CD4-positive, alpha-beta T cell treated with Interleukin-6 at 100 ng/mL for 8 hours (primary cell): ENCODE measurements at places on chromosomes 7 and 10.

GRCh38 chr10:118870467-118871243 lies 115.9 kb upstream of the CACUL1 start:
- DNase-seq: no peak

DNA sequence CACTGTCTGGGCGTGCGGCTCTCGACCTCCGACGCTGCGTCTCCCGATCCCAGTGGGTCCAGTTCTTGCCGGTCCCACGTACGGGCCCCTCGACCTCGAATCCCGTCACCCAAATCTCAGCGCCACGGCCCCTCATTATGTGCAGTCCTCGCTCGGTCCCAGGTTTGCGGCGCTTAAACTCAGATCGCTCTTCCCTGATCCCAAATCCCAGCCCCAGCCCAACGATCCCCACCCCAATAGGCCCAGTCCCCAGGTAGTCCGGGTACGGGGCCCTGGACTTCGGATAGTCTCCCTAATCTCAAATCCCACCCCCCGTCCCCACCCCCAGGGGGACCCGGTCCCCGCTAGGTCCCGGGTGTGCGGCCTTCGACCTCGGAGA lies 666 bp downstream of the HNRNPF start:
- no peak for DNase-seq

DNA sequence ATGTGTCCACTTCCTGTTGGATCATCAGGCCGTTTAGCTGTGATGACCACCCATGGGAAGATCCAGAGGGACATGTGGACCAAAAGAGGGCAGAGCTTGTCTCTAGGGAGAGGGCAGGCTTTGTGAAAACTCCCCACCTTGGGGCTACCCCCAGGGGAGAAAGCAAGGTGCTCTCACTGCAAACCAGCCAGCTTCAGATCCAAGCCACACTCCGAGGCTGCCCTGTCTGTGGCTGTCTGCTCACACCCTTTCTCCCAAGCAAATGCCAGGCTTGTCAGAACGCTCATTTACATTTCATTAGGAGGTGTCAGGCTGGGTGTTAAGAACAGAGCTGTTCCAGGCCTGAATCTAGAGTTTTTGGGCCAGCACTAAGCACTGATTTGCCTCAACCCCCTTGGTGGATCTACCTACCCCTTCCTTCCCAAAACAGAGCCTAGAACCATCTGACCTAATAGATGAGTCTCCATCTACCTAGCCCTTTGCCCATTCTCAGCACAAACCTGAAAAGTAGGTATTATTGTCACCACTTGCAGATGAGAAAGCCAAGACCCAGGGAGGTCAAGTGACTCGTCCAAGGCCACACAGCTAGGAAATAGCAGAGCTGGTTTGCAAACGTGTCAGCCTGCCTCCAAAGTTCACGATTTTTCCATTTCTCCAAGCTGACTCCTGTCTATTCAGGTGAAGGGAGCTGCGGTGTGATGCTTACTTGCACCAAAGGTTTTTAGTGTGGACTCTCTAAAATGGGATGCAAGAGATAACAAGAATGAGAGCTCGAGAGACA lies 130.9 kb downstream of the EMX2 start:
- no peak for DNase-seq

- no peak for DNase-seq
Observed at GRCh38 chr7:29035044-29035740, 77.1 kb upstream of the TRIL start.

DNA sequence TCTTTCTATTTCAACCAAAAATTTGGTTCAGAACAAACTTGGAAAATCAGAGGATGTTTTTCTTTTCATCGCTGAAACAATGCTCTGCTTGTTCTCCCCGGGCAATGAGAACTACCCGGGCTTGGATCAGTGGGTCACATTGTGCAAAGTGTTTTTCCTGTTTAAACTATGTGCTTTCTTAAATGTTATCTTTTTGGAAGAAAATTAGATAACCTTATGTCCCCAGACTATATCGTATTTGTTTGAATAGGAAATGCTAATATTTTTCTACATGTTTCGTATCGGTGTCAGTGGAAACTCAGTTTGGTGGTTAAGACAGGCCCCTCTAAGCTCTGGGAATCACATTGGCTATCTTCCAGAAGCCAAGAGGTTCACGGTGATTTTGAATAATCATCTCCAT lies 319.5 kb upstream of the NFE2L3 start:
- no peak for DNase-seq

- DNase-seq: no peak
Observed at GRCh38 chr10:128068398-128069285, 57.6 kb downstream of the MKI67 start.

GRCh38 chr7:123936388-123936787 lies 11.3 kb downstream of the SPAM1 start:
- DNase-seq: no peak

DNA sequence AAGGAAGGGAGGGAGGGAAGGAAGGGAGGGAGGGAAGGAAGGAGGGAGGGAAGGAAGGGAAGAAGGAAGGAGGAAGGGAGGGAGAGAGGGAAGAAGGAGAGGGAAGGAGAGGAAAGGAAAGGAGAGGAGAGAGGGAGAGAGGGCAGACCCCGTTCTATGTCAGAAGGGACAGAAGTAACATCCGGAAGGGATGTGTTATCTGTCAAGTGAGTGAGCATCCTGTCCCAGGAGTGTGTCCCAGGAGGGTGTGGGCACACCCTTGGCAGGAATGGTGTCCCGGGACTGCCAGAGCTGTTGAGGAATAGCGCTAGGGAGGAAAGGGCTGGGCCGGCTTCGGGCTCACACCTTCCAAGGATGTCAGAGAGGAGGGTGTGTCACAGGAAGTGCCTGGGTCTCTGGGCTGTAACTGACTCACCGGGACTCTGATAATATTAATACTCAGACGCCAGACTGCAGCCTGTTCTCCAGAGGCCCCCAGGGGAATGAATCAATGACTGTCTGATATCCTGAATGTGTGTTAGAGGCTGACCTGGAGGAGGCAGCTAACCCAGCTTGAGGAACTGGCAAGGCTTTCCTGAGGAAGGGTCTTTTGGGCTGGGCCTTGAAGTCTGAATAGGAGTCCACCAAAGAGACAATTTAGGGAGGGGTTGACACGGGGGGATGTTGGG lies 125.6 kb upstream of the TNRC18 start:
- DNase-seq: no peak

DNA sequence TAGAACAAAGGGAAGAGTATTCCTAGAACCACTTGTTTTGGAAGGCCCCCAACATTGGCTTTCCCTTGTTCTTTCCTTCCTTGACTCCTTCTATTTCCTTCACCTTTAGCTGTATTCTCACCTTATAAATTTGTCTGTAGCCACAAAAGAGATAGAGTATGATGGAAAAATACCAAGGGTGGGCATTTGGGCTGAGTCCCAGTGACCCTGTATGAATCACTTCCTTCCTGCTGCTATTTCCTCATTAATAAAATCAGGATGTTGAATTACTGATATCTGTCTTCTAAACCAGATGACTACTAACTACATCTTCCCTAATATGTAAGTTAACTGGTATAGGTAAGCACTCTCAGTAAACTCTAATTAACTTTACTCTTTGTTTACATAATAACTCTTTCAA lies 55.1 kb downstream of the IFIT5 start:
- DNase-seq: no peak

GRCh38 chr10:11290156-11290890 lies 272.7 kb downstream of the CELF2 start:
- no peak for DNase-seq

DNA sequence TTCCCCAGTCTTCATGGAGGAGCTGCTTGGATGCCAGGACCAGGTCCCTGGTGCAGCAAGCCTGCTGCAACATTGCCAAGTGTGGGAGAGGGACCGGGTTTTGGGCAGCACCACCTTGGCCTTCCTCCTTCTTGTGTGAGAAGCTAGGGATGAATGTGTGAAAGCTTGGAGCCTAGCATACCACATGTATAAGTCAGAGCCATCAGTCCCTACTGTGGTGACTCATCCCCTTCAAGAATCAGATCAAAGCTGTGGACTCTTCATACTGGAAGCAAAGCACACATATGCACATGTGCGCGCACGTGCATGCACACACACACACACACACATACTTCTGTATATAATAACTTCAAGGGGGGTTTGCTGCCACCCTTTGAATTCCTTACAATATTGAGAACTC lies 527.8 kb downstream of the LRMDA start:
- no peak for DNase-seq

GRCh38 chr10:48683868-48684267 lies 805 bp upstream of the WDFY4 start:
- no peak for DNase-seq

- DNase-seq: no peak
Observed at GRCh38 chr10:68099736-68100135, 9.6 kb upstream of the MYPN start.

DNA sequence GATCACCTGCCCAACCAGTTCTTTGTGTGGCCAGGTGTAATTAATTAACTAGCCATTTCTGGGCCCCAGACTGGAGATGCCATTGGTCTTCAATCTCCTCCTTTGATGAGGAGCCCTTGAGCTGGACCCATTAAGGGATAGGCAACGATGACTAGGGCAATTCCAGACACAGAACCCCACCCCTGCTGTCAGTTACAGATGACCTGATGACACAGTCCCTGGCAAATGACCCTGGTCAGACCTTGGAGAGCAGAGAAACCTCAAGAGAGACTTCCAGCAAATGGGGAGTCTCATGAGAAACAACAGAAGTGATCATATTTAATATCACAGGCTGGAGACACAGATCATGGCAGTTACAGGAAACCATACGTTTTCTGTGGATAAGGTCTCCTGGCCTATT lies 101.8 kb upstream of the TCF7L2 start:
- DNase-seq: no peak

DNA sequence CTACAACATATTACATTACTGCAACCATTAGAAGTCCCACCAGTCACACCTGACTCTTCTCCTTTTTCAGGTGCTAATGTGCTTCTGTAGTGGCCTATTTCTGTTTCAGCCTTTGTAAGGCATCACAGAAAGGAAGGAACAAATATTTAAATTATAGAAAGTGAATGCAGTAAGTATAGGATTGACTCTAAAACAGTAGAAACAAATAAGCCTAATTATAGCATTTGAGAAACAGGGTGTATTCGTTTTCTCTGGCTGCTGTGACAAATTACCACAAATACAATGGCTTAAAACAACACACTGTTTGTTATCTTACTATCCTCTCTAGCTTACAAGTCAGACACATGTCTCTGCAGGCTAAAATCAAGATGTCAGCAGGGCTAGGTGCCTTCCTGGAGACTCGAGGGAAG lies 69.4 kb downstream of the CCSER2 start:
- no peak for DNase-seq

- DNase-seq: no peak
Observed at GRCh38 chr7:129422727-129423126, 11.5 kb upstream of the STRIP2 start.

GRCh38 chr7:97118306-97118917 lies 914 bp downstream of the SDHAF3 start:
- no peak for DNase-seq

- no peak for DNase-seq
Observed at GRCh38 chr10:132735923-132736391, 50.0 kb downstream of the NKX6-2 start.

DNA sequence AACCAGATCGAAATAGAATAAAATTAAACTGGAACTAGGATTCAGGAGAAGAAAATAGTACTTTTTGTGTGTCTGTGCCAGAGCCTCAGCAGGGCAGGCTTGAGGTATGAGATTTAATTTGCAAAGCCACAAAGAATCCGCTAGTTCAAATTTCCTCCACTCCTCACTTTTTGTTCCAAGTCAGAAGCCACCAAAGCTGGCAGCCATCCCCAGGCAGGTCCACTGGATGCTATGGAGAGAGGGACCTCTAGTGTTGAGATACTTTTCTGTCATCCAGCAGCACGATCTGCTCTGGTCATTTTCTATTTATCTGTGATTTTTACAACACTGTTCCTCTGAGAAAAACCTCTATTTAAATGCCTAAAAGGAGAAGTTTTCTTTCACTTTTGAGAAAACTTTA lies 147.9 kb upstream of the FRMD4A start:
- DNase-seq: no peak

GRCh38 chr10:78296785-78297184 lies 263.1 kb downstream of the RPS24 start:
- no peak for DNase-seq

DNA sequence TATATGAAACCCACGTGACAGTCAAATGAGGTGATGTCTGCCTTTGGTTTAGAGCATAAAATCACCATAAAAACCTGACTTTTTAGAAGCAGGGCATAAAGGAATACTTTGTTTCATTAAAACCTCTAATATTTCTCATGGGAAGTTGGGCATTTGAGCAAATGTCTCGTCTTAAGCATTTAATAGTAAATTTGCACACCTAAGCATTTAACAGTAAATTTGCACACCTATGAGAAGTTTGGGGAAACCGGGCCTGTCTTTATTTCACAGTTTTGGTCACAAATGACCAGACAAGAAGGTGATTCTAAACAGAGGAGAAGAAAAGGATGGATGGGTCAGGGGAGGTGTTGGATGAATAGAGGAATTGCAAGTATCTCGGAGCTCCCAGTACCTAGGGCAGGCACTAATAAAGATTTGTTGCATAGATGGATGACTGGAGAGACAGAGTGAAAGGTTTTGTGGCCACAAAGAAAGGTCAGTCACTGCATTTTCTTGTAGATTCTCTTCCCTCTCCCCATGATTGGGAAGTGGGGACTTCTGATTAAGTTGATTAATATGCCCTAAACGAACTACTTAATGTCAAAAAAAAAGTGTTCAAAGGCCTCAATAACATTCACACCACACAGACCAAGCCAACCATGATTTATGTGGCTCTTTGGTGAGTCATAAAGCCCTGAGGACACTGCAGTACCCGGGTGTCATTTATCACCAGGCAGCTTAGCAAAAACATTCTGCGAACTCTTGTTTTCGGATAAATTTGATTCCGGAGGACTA lies 158.2 kb downstream of the SPAG6 start:
- DNase-seq: no peak

DNA sequence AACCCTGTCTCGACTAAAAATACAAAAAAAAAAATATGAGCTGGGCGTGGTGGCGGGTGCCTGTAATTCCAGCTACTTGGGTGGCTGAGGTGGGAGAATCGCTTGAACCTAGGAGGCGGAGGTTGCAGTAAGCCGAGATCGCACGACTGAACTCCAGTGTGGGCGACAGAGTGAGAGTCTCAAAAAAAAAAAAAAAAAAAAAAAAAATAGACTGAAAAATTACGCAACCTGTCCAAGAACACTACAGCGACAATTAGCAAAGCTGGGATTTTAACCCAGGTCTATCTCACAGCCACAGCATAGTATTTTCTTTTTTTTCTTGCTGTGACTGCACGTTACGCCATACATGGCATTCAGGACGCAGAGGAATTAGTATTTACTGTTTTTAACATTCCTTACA lies 1.1 kb upstream of the RABGEF1 start:
- DNase-seq: no peak

DNA sequence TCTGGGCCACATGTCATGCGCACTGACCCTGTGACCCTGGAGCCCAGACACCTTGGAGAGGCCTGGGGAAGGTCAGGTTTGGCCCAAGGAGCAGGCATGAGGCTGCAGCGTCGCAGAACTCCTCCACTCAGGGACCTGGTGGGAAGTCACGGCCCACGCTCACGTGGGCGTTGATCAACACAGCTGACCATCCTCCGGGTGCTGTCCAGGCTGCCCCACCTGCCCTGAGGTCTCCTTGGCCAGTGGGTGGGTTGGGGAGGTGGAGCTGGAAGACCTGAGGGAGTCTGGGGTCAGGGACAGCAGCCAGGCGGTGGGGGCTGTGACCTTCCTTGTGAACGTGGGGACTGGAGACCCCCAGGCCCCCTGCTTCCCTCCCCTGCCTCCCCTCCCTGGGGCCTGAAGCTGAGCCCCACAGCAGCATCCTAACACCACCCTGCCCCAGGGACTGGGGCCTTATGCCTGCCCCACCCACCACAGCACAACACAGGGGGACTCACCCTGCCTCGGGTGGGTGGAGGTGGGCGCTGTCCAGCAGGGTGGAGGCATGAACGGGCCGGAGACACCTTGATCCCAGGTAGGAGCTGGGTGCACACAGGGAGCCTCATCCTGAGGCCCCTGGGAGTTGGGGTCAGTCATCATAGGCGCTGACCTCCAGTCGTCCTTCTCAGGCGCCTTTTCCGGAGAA lies 44.0 kb upstream of the ADGRA1 start:
- no peak for DNase-seq
